ENCODE measurements at places on chromosomes 1 and 21. TPM values are rescaled to one million over a fixed set of nuclear protein-coding genes. Genes with fewer than 3 reads are reported as not detected.
A peak's percentile ranks its signal among the peaks of the same experiment; 100 is the strongest.

AMY2A gene
- total RNA-seq: not detected

TRNP1 gene
- total RNA-seq: 61.7 TPM

AQP10 gene
- 4.8 TPM for total RNA-seq

SGIP1 gene
- total RNA-seq: 2.6 TPM

LCE1B gene
- total RNA-seq: not detected

GRCh38 chr1:211484755-211485479 lies 7.0 kb downstream of the RD3 start:
- no peak for DNase-seq

GRCh38 chr1:228490120-228491078 lies 3.2 kb downstream of the RNF187 start:
- DNase-seq: no peak

- peak; percentile 2 for DNase-seq
These were observed 4.1 kb downstream of the LRRIQ3 start for GRCh38 chr1:74193908-74194307.

- DNase-seq: no peak
These were observed 14.9 kb downstream of the MAPKAPK2 start for GRCh38 chr1:206699626-206700025.

GRCh38 chr1:1764876-1765470 lies 13.3 kb downstream of the NADK start:
- no peak for DNase-seq
